ENCODE measurements at places on chromosomes 7 and 10.

GRCh38 chr7:134350709-134351108, 34.0 kb upstream of the SLC35B4 start:
- DNase-seq, result no peak

DNA sequence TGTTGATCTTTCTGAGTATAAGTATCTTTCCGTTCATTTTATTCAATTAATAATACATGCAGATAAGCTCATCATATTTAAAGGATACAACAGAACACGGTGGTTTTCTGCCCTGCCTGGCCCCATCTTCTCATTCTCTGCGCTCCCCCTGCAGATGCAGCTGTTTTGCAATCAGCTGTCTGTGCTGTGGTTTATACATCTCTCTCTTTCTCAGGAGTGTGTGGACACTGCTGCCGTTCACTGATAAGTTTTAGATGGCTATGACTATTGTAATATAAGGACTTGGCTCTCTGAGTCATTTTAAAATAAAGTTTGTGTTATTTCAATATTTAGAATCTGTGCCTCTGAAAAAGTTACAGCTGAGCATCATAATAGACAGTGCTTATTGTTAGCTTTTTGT, 54.5 kb downstream of the CUL1 start:
- no peak for DNase-seq

GRCh38 chr10:58299580-58299979, 30.6 kb downstream of the CISD1 start:
- no peak for DNase-seq

GRCh38 chr7:98165827-98166667, 45.2 kb upstream of the BHLHA15 start:
- no peak for DNase-seq

DNA sequence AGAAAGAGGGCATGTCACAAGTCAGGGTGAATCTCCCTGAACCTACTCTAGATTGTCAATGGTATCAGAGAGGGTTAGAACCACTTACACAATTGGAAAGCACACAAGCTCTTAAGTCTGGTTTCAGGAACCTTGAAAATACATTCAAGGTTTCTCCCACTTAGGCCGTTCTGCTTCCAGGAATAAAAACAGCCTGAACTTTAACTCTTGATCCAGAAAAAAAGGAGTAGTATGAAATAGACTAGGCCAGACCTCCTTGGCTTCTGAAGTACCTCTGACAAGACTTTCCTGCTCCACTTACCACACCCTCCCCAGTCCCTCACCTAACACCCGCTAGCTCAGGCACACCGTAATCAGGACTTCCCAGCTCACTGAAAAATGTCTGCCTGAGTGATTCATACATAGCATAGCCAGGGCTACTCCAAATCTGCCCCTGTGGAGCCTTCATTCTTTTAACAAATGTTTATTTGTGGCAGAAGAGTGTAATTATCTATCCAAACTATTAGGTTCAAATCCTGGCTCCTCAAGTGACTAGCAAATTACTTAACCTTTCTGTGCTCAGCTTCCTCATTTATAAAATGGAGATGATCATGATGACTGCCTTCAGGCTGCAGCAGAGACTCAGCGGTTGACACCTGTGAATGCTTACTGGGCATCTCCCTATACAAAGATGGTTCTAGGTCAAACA, 30.3 kb upstream of the IL6 start:
- no peak for DNase-seq

Measured in stimulated activated CD4-positive, alpha-beta T cell treated with anti-CD3 and anti-CD28 coated beads, Interleukin-15, amount 100 ng/mL, for 1 hour (primary cell).